ENCODE measurements at places on chromosomes 5 and 9.

DNA sequence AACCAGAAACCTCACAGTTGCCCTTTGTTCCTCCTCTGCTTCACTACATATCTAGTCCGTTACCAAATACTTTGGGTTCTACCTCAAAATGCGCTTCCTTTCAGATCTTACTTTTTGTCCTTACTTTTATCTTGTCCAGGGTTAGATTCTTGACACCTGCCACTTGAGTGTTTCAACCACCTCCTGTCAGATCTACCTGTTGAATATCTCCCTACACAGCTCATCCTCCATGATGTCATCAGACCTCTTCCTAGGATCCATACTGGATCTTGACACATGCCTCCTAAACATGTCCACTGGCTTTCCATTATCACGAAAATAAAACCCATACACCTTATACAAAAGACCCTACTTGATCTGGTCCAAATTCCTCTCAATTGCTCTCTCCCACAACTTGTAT is 125.2 kb upstream of the SLC24A2 start:
- no peak for DNase-seq

- no peak for DNase-seq
Measured at GRCh38 chr9:35324966-35325365, 163.2 kb downstream of the UNC13B start.

- no peak for DNase-seq
Measured at GRCh38 chr5:176784218-176785165, 25.9 kb upstream of the UNC5A start.

DNA sequence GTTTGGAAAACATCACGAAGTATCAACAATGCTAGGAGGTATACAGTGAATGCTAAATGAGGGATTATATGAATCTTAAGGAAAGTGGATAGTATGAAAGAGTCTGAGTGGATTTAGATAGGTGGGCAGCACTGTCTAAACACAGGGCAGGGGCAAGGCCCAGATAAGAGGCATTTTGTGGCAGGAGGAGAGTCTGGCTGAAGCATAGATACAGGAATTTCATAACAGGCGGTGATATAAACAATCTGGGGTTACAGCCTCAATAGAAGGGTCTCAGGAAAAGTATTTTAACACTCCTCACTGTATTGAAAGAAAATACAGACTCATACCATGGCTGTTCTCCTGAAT is 96.9 kb downstream of the PLPP1 start:
- no peak for DNase-seq

GRCh38 chr9:116572095-116572748 is 114.9 kb upstream of the TRIM32 start:
- no peak for DNase-seq

GRCh38 chr9:123350590-123351310 is 5.2 kb upstream of the CRB2 start:
- no peak for DNase-seq

DNA sequence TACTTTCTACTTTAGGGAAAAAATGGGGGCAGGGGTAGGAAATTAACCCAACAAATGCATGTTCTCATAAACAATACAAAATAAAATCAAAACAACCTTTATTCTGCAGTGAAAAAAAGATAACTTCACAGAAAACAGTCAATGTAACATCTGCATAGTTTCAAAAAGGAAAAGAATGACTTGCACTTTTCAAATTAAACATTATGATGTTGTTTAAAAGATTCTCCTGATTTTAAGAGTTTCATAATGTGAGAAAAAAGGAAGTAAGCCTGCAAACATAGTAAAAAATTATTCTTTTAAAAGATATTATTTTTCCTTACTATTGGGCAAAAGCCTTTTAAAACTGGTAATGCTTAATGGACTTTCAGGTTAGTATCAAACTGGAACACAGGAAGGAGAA is 7.6 kb downstream of the C9orf72 start:
- DNase-seq: no peak

DNA sequence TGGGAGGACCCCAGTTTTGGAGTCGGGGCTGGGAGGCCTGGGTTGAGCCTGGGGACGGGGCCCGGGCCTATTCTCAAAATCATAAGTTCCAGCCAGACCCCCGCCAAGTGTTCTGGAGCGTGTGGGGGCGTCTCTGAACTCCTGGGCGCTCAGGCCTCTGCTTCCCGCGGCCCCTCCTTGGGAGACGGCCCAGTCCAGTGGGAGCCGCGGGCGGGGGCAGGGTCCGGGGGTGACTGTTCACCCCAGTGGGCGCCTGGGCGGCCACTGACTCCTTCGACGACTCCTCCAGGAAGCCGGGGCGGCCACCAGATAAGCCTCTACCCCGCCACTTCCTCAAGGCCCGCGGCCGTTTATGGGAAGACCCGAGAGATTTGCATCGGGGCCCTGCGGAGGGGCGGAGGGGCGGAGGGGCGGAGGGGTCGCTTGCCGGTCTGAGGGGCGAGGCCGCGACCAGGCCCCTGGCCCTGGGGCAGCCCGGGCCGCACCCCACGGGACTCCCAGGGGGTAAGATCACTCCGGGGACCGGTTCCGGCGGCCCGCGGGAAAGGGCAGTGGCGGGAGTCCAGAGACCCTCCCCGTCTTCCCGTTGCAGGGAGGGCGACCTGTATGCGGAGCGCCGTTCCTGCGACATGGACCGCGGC is 655 bp downstream of the TOR4A start:
- DNase-seq: no peak

DNA sequence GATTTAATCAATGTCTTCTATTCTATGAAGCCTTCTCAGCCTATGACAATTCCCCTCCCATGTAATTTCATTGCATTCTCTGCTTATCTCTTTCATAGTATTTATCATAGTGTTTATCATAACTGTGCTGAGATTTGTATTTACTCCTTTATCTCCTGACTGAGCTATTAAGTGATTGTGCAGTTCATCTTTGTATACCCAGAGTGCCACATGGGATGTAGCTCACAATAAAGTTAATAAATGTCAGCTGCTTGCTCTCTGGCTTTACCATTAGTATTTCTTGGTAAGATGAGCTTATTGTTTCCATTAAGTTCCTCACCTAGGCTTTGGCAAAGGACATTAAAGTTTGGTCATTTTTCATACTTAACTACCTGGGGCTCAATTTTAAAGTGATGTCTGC is 275.1 kb upstream of the MPDZ start:
- DNase-seq: no peak

DNA sequence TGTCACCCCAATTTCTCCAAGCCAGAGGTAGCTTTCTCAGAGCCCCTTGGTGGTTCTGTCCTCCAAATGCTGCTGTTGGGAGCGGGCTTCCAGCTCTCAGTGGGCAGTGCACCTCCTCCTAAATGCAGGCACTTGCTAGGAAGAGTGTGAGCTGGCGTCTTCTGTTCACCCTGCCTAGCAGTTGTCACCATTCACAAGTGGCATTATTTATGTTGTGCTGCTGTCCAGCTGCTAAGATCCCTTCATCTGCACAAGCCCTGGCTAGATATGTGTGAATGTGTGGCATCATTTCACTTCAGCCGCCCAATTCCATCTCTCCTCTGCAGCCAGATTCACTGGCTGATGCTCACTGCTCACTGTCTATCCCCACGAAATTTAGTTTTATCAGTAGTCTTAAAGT is 43.7 kb downstream of the SLC36A1 start:
- DNase-seq: no peak

DNA sequence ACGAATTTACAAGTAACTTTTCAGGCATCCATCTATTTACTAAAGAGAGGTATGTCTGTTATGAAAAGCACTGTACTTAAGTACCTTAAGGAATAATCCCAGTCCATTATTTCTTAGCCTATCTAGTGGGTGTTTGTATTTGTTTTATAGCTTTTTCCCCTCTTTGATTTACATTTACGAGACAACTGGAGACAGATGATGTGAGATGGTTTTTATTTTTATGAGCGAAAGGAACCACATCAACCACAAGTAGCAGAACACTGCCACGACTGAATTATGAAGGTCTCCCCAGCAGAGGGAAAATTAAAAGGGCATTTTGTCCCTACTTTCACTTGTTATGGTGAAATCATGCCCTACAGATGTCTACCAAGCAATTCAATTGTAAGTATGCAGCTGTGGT is 357.8 kb downstream of the NFIB start:
- DNase-seq: no peak

DNA sequence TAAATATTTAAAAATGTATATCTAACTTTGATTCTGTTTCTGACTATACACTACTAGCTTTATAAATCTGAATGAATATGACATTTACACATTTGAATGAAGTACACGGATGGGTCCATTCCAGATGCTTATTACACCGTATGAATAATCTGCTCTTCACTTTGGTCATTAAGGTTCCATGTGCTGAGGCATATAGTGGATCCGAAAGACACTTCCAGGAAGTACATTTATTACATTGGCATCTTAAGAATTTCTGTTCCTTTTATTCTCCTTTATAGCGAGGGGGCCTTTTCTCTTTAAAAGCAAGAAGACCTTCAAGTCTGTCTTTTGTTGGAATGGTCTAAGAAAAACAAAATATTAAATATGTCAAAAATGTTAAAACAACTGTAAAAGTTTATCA is 147.6 kb downstream of the AUH start:
- no peak for DNase-seq

DNA sequence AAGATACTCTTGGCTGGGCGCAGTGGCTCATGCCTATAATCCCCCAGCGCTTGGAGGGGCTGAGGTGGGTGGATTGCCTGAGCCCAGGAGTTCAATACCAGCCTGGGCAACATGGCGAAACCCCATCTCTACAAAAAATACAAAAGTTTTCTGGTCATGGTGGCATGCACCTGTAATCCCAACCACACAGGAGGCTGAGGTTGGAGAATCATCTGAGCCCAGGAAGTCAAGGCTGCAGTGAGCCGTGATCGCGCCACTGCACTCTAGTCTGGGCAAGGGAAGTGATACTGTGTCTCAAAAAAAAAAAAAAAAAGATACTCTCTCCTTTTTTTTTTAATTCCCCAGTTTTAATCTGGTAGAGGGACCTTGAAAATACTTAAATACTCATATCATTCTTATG is 15.0 kb downstream of the ANKRD33B start:
- DNase-seq: no peak

GRCh38 chr5:165616490-165617405 is 2111.3 kb downstream of the MAT2B start:
- no peak for DNase-seq

- no peak for DNase-seq
Measured at GRCh38 chr5:173709145-173709544, 92.7 kb upstream of the BOD1 start.

DNA sequence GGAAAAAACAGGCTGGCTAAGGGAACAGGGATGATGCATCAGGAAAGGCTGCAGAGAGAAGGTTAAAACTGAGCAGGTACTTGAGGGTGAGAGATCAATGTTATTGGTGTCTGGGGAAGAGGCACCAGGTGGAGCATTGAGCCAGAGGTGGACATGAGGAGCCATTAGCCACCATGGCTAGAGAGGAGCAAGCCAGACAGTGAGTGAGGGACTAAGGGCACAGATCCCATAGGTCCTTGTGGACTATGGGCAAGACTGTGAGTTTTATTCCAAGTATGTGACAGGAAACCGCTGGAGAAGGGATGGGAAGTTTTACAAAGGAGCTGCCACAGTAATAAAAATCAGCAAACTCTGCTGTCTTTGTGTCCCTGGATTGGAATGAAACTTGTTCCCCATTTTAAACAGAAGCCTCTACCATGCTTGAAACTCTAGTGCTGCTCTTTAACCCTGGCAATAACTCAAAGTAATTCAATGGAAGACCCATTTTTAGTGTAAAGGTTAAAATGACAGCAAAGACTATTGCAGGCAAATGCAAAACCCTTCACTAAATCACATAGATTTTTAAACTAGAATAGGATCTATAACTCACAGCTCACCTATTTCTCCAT is 349.8 kb downstream of the ENC1 start:
- no peak for DNase-seq

DNA sequence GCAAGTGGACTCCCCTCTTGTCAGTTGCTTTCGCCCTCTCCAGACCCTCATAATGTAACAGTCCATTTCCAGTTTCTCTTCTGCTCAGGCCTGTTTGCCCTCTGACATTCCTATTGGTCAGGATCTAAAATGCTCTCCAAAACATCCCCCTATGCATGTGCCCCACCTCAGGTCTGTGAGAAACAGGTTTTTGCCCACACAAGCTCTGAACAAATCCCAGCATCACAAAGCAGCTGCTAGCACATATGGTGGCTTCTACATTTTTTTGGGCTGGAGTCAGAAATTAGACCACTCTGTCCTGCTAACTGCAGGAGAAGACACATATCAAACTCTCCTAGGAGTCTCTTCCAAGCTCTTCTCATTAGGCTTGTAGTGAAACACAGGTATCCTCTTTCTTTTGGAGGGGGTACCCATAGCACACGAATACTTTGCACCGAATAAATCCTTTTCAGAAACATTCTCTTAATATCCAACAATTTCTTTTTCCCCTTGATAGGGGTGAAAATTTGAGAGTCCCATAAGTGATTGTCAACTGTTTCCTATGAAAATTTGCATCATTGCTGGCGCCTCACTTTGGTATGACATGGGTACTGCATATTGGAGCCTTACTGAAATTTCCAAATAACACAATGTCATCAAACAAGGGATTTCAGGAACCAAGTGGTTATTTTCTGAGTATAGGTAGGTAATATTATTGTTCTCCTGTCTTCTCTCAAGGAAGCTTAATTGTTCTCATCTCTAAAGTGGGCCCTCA is 19.3 kb upstream of the HSPA9 start:
- DNase-seq: no peak

GRCh38 chr9:7996558-7996957 is 197.0 kb upstream of the DMAC1 start:
- DNase-seq: no peak

DNA sequence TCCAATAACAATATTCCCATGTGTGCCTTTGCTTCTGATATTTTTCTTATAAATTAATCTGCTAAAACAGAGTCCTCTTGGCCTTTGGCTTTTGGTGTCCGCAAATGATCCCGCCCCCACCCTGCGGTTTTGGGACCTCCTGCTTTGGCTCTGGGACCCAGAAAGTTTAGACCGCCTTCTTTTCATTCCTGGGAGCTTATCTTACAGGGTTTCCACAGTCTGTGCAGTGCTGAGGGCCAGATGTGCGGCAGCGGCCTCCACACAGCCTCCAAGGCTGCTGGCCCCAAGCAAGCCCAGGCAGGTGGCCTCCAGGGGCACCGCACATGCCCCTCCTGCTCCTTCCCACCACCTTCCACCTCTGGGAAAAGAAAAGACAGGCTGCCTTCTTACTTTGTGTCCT is 191.5 kb downstream of the ERCC6L2 start:
- no peak for DNase-seq

DNA sequence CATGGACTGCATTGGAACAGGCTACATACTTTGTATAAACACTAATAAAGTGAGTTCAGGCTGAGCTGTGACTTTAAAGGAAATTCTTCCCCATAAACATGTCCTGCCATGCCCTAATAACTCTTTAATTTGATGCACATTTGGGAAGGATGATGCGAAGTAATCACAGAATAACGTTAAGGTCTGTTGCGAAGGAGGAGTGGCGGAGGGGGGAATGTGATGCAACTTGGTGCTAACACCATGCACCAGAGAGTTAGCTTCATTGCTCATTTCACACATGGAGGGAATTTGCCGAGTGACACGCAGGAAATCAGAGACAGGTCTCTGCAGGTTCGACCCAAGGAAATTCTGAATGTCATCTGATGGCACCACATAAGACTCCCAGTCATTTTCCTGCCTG is 32.9 kb downstream of the SLIT3 start:
- DNase-seq: no peak
